ENCODE measurements at places on chromosomes 16 and 17.

- no peak for DNase-seq
Measured at GRCh38 chr16:89297156-89297874, 79.8 kb downstream of the ZNF778 start.

GRCh38 chr16:88552166-88552565 is 18.0 kb upstream of the ZC3H18 start:
- no peak for DNase-seq

- DNase-seq = no peak
Measured at GRCh38 chr16:87125206-87126155, 191.7 kb downstream of the C16orf95 start.

DNA sequence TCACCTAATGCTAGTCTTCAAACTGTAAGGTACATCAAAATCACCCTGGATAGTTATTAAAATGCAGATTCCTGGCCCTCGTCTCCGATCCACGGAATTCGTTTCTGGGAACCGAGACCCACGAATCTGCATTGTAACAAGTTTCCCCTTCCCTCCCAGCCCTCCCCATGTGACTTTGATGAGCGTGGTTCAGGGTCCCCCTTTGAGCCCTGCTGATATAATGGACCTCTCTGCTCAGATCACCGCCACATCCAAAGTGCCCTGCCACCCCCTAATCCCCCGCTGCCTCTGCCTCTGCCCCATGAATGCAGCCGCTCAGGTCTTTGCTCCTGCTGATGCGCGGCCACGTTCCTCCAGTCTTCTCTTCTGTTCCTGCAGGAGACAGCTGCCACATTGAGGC is 283.1 kb downstream of the SNX29 start:
- no peak for DNase-seq

- DNase-seq = no peak
Measured at GRCh38 chr17:29069526-29070041, 26.6 kb downstream of the PIPOX start.

DNA sequence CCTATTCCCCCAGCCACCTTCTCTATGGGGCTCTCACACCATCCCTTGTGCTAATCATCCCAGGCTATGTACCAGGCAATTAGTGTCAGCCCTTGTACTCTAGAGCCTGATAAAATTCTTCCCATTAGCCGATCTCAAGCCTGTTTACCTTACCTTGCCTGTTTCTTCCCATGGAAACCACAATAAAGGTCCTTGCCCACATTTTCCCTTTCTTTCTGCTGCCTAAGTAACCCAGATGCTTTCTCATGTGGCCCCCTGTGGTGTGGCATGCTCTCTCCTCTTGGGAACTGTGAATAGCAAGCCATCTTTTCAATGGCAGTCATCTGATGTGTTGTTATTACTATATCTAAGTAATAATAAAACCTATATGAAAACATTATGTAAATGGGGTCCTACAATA is 265.8 kb upstream of the ELAC2 start:
- DNase-seq = no peak

DNA sequence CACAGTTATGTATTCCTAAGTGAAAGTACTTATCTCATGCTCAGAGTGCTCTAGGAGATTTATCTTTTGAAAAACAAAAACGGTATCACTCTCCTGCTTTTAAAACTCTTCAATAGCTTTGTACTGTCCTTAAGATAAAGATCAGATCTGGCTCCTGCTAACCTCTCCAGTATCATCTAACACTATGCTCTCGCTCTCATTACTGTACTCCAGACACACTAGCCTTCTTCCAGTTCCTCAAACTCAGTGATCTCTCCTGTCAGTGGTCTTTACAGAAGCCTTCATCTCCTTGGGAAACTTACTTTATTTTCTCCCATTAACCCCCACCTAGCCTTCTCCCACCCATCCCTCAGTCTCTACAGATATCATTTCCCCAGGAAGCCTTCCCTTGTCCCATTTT is 10.1 kb downstream of the ULK2 start:
- no peak for DNase-seq

GRCh38 chr16:66369055-66369592 is 2.6 kb downstream of the CDH5 start:
- no peak for DNase-seq

- DNase-seq = no peak
Measured at GRCh38 chr16:66335704-66336329, 30.7 kb upstream of the CDH5 start.

GRCh38 chr17:17755715-17756114 is 74.5 kb downstream of the RAI1 start:
- DNase-seq = no peak

GRCh38 chr16:13999895-14000425 is 71.2 kb upstream of the MRTFB start:
- DNase-seq = no peak
